ENCODE measurements at places on chromosomes 6 and 20. TPM values are rescaled to one million over a fixed set of nuclear protein-coding genes. Genes with fewer than 3 reads are reported as not detected.

DNA sequence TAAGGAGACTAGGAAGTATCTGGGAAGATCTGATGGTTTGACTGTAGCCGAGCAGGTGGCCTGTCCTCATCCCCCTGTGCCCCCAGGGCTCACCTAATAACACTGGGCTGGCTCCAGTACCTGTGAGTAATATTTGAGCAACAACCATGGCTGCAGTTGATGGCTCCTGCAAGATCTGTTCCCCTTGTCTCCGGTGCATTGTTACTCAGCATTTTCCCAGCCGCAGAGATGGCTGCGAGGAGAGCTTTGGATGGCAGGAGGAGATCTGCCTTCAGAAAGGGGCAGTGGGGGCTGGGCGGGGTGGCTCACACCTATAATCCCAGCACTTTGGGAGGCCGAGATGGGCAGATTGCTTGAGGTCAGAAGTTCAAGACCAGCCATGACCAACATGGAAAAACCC is 39.3 kb downstream of the PTK7 start:
- DNase-seq = no peak

DNA sequence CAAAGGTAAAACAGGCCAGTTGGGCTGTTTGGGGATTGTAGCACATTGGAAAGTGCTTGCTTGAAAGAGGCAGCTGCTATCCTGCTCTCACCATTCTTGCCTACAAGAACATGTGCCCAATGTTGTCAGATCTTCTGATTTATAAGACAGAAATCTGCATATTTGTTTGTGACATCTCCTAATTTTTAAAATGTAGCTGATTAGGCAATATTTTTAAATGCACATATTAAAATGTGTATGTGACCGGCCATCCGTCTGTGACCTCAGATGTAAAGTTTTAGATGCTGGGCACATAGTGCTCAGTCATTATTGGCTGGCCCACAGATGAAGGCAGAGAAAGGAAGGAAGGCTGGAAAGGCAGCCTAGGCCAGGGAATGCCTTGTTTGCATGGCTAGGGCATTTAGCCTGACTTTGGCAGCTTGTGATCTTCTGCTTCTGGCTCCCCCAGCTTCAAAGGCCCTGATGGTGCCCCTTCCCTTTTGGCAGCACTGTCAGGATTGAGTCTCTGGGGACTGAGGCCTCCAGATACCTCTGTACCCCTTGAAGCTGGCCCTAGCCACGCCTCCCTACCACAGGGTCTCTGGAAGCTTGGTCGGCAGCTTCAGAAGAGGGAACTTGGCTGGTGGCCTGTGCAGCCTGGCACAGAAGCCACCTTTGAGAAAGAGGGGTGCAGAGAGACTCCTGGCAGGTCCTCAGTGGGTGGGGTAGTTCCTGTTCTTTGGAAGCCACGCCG is 6.4 kb downstream of the SNPH start:
- DNase-seq = no peak

- DNase-seq = no peak
These were observed 286.6 kb downstream of the TENT5A start for GRCh38 chr6:81465859-81466258.

- no peak for DNase-seq
These were observed 30.1 kb downstream of the CMTR1 start for GRCh38 chr6:37463110-37463509.

DNA sequence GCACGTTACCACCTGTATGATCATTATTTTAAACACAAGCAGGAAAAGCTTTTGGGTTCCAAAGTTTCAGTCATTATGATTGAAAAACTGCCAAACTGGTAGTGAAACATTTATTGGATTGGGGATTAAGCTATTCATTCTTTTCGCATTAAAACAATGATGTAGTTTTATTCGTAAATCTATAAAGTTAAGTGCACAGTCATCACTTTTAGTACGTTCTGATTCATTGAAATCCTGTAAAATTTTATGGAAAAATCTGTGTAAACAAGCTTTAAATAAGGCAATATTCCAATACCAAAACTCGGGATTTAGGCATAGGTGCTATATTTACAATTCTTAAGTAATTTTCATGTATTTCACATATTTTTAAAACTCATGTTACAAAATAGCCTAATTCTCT is 379.9 kb downstream of the PLCB1 start:
- no peak for DNase-seq

BCAS1 gene
- total RNA-seq = 0.20 TPM

SEMG1 gene
- not detected for total RNA-seq

DDAH2 gene
- total RNA-seq = 143 TPM

DNA sequence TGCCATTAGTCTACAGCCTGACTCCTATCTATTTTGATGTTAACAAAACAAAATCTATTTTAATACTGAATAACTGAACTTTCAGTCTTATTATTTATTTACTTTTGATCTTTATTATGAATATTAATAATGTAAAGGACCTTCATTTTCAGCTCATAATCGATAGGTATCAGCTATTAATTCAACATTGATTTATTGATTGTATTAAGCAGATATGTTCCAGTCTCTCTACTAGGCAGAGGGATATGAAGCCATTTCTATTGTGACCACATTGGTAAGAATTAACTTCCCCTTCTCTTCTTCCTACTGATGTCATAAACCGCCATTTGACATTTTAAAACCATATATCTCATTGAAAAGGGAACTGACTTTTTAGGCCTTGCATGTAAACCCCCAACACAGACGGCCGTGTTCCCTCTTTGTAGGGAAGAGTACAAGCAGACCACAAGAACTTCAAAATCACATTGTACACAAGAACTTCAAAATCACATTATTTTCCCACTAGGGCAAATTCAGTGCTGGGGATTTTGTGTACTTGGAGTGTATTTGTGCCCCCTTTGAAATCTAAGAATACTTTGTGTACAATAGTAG is 69.5 kb upstream of the FABP7 start:
- no peak for DNase-seq

DNA sequence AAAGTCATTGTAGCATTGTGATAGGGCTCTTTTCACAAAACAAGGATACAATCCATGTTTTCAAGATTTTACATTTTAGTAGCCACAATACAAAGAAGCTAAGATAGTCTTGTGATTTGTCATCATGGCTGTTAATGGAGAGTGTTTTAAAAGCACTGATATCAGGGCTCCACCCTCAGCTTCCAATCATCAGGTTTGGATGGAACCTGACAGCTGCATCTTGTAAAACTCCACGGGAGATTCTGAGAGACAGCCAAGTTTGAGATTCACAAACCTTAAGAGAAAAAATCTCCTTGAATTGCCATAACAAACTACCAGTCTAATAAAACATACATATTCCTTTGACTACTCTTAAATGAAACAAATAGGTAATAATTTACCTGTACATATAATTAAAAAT is 280.2 kb downstream of the ESR1 start:
- DNase-seq = no peak

GRCh38 chr6:30418448-30418847 is 70.9 kb upstream of the HLA-E start:
- no peak for DNase-seq
